ENCODE measurements at places on chromosomes 1 and 21.
A peak's percentile ranks its signal among the peaks of the same experiment; 100 is the strongest.

DNA sequence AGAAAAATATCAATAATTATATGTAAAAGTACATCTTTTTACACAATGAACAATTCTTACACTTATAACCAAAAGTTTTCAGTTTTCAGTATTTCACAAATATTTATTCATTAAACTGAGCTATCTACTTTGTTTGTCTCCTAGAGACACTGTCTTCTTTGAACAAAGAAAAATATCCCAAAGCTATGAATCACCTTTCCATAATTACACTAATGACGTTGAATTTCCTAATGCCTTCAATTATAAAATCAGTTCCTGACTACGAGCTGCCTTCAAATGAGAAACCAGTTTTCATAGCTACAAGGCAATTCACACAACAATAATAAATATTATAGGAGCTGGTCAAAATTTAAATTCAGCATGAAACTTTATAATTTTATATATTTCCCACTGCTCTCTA, 201.8 kb upstream of the BRINP3 start:
- DNase-seq: no peak

- no peak for DNase-seq
Observed at GRCh38 chr1:225848030-225848955, 33.9 kb downstream of the TMEM63A start.

- no peak for DNase-seq
Observed at GRCh38 chr1:94888201-94888600, 38.7 kb downstream of the CNN3 start.

DNA sequence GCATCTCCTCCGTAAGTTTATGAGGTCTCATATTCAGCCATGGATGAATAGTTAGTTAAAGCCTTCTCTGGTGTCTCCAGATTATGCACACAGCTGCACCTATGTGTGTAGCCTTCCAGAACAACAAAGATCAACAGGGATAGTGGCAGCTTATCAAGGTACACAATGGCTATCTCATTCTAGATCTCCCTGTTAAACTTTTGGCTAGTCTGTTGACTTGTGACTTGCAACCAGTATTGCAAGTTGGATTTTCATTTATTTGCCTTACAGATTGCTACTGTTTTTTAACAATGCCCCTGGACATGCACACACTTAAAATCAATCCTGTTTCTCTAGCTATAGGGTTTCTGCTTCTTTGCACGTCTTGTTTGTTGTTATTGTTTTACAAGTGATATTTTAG, 363.2 kb downstream of the OMA1 start:
- no peak for DNase-seq

GRCh38 chr1:75996196-75996595, 64.0 kb upstream of the ASB17 start:
- no peak for DNase-seq

- DNase-seq: no peak
Observed at GRCh38 chr1:100456880-100457279, 81.1 kb upstream of the GPR88 start.

- no peak for DNase-seq
Observed at GRCh38 chr1:240282061-240282830, 190.6 kb downstream of the FMN2 start.

- DNase-seq: no peak
Observed at GRCh38 chr1:35588197-35588910, 15.2 kb downstream of the TFAP2E start.

- DNase-seq: no peak
Observed at GRCh38 chr1:11196945-11197344, 7.8 kb downstream of the ANGPTL7 start.

DNA sequence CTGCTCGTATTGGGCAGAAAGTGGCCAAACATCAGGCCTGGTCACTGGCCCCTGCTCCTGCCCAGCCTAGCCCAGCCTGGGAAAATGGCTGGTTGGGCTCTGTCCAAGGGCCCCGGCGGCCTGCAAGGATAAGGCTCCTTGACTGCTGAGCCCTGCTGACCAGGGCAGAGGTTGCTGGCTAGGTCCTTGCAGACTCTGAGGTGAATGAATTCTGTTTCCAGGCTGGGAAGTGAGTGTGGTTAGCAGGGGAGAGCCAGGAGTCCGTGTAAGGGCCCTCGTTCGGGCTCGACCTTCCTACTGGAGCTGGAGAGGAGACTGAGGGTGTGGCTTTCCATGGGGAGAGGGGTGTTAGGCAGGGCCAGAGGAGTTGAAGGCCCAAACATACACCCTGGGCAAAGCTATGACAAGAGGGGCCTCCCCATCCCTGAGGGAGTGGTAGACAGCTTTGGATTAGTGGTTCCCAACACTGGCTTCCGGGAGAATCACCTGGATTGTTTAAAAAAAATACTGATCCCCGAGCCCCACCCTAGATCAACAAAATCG, 20.6 kb downstream of the CSF1 start:
- DNase-seq: no peak

- DNase-seq: no peak
Observed at GRCh38 chr21:8990326-8991087, 1530.9 kb upstream of the TPTE start.

GRCh38 chr1:61753998-61754508, 11.8 kb downstream of the PATJ start:
- no peak for DNase-seq

- DNase-seq: no peak
Observed at GRCh38 chr1:166978821-166979220, 3.5 kb upstream of the ILDR2 start.

DNA sequence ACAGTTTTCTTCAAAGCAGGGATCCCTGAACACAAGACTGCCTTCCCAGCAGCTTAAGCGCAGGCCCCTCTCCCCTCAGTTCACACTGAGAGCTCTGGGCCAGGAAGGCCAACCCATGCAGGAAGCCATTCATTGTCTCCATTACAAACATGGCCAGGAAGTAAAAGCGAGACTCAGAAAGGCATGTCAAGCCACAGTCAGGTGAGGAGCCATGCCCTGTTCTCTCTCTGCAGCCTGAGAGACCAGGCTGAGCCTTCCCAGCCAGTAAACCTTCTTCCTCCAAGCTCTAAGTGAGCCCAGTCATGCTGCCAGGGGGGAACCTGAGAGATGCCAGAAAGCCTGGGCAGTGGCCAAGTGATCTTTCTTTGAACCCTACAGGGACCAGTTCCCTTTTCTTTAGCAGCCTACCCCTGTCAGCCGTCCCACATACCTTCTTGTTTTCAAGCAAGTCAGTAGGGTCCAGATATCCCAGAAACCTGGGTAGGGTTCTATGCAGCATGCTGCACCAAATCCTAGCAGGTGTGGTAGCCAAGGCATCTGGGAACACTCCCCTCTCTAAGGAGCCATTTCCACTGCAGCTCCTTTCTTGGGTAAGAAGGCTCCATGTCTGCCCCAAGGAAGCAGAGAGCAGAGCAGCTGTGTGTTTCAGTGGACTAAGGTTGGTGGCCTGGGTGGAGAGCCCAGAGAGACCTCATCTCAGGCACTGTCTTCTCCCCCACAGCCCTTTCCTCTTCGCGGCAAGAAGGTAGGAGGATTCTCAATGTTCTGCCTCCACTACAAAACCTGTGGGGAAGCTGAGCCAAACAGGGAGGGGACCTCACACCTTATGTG, 977 bp downstream of the TRAF3IP3 start:
- peak; percentile 22 for DNase-seq

- no peak for DNase-seq
Observed at GRCh38 chr1:38962113-38962512, 20.5 kb upstream of the RHBDL2 start.

- DNase-seq: no peak
Observed at GRCh38 chr1:101603726-101604125, 366.9 kb downstream of the S1PR1 start.

DNA sequence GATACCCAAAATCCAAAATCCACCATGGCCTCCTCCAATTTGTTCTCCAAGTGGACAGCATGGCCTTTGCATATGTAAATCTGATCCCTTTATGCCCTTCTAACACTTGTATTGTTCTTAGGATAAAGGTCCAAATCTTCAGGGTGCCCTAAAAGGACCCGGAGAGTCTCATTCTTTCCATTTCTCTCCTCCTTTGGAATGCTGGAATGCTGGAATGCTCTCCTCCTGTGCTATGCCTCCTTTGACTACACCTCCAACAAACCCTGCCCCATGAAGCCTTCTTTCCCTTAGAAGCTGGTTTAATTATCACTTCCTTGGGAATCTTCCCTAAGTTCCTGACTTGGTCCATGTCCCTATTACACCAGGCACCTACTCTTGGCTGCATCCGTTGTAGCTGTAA, 484.8 kb upstream of the RUNX1 start:
- DNase-seq: no peak

GRCh38 chr1:211420389-211420788, 71.6 kb downstream of the RD3 start:
- DNase-seq: no peak

- DNase-seq: no peak
Observed at GRCh38 chr1:19309123-19309813, 2.7 kb downstream of the AKR7A2 start.

DNA sequence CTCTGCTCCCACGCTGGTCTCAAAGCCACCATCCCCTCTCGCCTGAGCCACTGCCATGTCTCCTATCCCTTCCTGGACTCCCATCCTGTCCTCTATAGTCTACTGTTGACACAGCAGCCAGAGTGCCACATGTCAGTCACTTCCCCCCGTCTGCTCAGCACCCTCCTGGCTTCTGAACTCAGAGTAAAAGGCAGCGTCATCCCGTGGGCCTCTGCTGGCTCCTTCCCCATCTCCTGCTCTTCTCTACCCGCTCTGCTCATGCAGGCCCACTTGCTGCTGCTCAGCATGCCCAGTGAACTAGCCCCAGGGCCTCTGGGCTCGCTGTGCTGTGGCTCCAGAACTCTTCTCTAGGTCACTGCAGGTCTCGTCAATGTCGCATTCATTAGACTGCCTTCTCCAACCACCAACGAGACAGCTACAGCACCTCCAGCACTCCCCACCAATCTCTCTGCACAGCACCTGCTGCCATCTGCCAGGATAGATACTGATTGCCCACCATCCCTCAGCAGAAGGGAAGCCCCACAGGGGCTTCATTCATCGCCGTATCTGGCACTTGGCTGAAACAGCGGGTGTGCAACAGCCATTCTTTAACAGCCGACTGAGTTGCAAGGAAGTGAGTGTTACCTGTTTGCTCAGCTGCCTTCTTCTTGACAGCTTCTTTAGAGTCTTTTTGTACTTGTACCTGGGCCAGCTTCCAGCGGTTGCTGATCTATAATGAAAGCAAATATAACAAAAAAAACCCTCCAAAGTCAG, 11.8 kb upstream of the SRM start:
- DNase-seq: no peak

GRCh38 chr1:97904534-97904933, 16.3 kb downstream of the DPYD start:
- DNase-seq: no peak

GRCh38 chr1:57770772-57771171, 346.9 kb upstream of the DAB1 start:
- DNase-seq: no peak
